GM23248 (cell line): ENCODE measurements at places on chromosomes 1 and 21. TPM values are rescaled to one million over a fixed set of nuclear protein-coding genes. Genes with fewer than 3 reads are reported as not detected.

Gene KRTAP10-9
- total RNA-seq = not detected in 2 replicates

Gene HHIPL2
- 0.25 and 1.3 TPM in 2 replicates for total RNA-seq

Gene OR2L13
- total RNA-seq = not detected in 2 replicates

Gene RPE65
- total RNA-seq = not detected in 2 replicates

Gene KCND3
- total RNA-seq = 0.13 and 0.22 TPM in 2 replicates

Gene SYT14
- 1.4 and 1.7 TPM in 2 replicates for total RNA-seq

Gene OLFML3
- total RNA-seq = 156 and 168 TPM in 2 replicates

Gene LAMC2
- total RNA-seq = 1.9 and 2.4 TPM in 2 replicates

Gene EVA1C
- total RNA-seq = 0.89 and 2.2 TPM in 2 replicates

Gene NMNAT2
- 2.4 and 6.2 TPM in 2 replicates for total RNA-seq

Gene NDUFV3
- total RNA-seq = 44.9 and 56.8 TPM in 2 replicates

Gene OR2T5
- total RNA-seq = not detected in 2 replicates

Gene CELSR2
- total RNA-seq = 0.13 and 0.32 TPM in 2 replicates

Gene NR1I3
- total RNA-seq = not detected in 2 replicates

Gene NUDT4B
- 24.0 and 47.0 TPM in 2 replicates for total RNA-seq

Gene DNAJC28
- total RNA-seq = 0.38 and 2.4 TPM in 2 replicates

Gene KLHDC9
- 3.7 and 5.6 TPM in 2 replicates for total RNA-seq

Gene RSPH1
- total RNA-seq = 0.32 TPM in 1 of 2 replicates, not detected in the other

Gene ANXA9
- total RNA-seq = not detected in 2 replicates

Gene SH2D5
- 1.0 and 1.4 TPM in 2 replicates for total RNA-seq

Gene AMY1A
- not detected in 2 replicates for total RNA-seq

Gene C21orf91
- total RNA-seq = 2.5 and 3.7 TPM in 2 replicates

Gene MPZL1
- 144 and 189 TPM in 2 replicates for total RNA-seq

Gene DAB1
- 0.11 TPM in 1 of 2 replicates, not detected in the other for total RNA-seq

Gene CTH
- 14.9 and 20.6 TPM in 2 replicates for total RNA-seq

Gene ABCG1
- total RNA-seq = not detected in 2 replicates

Gene LDLRAD1
- not detected in 2 replicates for total RNA-seq

Gene PPCS
- 37.3 and 66.8 TPM in 2 replicates for total RNA-seq

Gene TLCD4
- total RNA-seq = not detected in 2 replicates

Gene S100A14
- total RNA-seq = 2.1 TPM in 1 of 2 replicates, not detected in the other

Gene LYPD8
- total RNA-seq = not detected in 2 replicates

Gene PRAMEF15
- total RNA-seq = not detected in 2 replicates

Gene SPRR2F
- not detected in 2 replicates for total RNA-seq

Gene FNDC10
- total RNA-seq = 7.7 and 9.8 TPM in 2 replicates
